ENCODE measurements at places on chromosomes 6 and 20.

GRCh38 chr20:2804041-2804828, 3.8 kb upstream of the CPXM1 start:
- DNase-seq: no peak

DNA sequence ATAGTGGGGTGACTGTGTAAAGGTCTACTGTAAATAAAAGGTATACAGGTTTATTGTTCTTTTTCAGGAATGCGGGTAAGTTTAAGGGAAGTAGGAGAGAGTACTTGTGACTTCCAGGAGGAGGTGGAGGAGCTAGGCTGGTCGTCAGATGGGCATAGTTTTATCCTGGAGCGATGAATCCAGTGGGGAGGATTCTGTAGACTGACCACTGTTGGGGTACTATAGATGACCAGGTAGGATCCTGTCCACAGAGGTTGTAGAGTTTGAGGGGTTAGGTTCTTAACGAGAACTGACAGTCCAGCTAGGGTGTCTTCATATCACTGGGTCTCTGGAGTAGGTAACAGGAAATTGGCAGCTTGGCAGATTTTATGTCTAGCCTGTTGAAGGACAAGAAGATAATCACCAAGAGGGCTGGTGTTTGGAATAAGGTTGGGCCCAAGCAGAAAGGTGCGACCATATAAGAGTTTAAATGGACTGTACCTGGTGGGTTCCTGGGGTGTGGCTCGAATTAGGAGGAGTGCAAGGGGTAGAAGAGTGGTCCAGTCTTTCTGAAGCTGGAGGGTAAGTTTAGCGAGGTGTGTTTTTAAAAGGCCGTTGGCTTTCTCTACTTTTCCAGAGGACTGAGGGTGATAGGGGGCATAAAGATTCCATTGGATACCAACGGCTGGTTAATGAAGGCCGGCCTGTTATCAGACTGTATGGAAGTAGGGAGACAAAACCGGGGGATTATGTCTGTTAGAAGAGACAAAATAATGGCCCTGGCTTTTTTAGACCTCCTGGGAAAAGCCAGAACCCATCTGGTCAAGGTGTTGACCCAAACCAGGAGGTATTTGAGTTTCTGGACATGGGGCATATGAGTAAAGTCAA, 751.3 kb upstream of the ADGRB3 start:
- DNase-seq: no peak

DNA sequence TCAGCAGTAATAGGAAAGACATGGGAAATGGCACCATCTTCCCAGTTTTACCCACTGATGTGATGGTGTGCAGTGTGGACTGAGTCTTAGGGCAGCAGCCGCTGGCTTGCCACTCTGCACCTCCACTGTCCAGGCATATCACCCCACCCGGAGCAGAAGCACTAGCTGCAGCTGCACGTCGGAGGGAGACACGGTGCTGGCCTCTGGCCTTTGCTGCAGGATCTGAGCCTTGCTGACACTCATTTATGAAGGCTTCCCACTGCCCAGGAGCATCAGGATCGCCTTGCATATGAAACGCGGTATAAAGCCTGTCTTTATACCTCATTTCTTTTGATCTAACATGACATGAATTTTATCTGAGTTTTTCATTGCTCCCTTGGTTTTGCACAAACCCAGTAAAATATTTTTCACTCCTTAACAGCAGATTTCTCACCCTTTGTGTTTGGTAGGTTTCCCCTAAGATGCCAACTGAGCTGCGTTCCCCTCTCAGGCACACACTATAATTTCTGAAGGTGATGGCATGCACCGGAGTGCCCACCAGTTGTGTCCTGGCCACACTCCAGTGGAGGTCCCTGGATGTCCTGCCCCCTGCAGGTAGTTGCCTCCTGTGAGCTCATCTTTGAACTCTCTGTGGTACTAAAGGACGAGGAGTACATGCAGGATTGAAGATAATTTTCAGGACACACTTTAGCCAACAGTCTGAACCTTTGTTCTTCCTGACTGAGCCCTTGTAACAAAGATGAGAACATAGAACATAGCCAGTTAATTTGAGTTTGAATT, 9.0 kb upstream of the EXOC2 start:
- DNase-seq: no peak

DNA sequence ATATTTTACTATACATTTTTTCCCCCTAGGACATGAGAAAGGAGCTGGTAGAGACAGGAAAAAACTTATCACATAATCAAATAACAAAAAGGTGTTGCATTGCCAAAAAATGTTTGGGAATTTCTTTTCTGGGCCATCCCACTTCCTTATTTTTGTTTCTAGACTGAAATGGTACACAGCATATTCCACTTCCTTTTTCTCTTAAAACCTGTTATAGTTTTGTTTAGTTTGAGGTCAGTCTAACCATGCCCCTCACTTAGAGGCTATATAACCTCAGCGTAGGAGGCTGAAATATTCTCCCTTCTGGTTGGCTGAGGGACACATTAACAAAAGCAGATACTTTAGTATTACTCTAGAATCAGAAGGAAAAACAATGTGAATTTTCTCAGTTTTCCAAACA, 323.9 kb downstream of the GJA1 start:
- DNase-seq: no peak

DNA sequence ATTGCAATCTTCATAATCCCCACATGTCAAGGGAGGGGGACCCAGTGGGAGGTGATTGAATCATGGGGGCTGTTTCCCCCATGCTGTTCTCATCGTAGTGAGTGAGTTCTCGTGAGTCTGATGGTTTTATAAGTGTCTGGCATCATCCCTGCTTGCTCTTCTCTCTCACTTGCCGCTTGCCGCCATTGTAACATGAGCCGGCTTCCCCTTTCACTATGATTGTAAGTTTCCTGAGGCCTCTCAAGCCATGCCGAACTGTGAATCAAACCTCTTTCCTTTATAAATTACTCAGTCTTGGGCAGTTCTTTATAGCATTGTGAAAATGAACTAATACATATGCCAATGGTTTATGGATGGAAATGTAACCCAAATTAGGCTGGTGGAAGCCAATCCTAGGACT, 109.4 kb upstream of the AKAP12 start:
- DNase-seq: no peak

DNA sequence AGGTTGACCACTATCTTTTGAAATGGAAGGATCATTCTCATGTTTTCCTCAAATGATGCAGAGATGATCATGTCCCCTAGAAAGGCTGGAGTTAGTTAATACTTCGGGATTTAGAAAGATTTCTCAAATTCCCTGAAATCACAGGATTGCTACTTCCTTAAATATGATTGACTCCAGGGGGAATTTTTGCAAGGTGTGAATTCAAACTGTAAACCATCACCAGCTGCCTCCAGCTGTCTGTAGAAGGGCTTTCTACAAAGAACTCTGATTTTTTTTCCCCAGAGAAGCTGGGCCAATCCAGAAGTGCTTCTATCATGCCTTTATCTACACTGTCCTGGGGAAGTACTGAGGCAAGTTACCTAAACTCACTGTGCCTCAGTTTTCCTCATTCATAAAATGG, 114.5 kb downstream of the EDN1 start:
- DNase-seq: peak; percentile 4

GRCh38 chr6:16761471-16762267, 409 bp upstream of the ATXN1 start:
- DNase-seq: peak; percentile 84
